ENCODE measurements at places on chromosomes 16 and 17. TPM values are rescaled to one million over a fixed set of nuclear protein-coding genes. Genes with fewer than 3 reads are reported as not detected.
A peak's percentile ranks its signal among the peaks of the same experiment; 100 is the strongest.

DNA sequence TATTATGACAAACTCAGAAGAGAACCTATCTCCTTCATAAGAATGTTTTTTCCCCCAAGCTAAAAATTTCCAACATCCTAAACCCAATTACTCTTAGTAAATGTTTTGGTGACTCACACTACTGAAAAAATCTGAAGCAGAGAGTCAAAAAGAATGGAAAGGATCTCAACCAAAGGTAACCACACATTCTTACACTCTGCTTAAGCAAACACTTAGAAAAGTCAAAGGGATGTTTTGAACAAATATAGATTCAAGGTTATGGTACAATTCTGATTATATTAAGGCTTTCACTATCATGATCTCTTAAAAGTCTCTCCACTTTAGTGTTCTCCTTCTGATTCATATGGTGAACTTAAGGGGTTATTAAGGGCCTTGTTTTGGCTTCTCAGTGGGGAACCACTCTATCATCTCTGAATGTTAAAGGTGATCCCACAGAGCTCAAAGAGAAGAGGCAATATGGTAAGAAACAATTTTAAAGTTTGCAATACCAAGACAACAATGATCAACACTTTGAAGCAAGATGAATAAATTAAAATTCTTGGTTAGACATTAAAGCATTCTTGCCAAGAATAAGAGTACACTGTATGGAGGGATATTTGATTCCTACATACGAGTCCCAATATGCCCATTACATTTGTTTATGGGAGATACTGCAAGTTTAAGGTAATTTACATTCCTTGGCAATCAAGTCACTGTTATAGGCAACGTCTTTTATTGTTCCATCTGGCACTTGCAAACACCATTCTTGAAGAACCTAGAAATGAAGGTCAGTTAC, 69.2 kb downstream of the CDC27 start:
- no peak for DNase-seq
- no peak overlapping the region for H3K4me3 ChIP-seq
- no peaks in the 10 kb centered on the region for H3K4me1 ChIP-seq
- H3K36me3 ChIP-seq = no peaks in the 10 kb centered on the region
- no peak overlapping the region for H3K27ac ChIP-seq

- H3K27ac ChIP-seq = no peak overlapping the region
- H3K4me3 ChIP-seq = no peak overlapping the region
- no peak for DNase-seq
- no peaks in the 10 kb centered on the region for H3K27me3 ChIP-seq
Measured at GRCh38 chr17:20189302-20189701, 180.1 kb downstream of the SPECC1 start.

DNA sequence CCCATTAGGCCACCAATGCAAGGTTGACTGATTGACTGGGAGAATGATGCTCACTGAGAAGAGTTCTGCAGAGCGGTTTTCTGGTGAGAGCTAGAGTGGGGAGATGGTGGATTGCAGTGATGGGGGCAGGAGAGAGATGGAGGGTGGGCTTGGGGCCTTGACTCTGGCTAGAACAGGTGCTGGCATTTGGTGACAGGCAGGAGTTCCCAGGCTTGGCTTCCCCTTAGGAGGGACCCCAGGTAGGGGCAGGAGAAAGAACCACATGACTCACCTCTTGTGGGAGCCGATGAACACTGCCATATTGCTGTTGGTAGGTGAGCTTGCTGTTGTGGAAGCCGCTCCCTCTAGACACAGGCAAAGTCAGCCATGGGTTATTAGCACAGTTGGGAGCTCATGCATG, 8.0 kb downstream of the CD300LB start:
- no peak for DNase-seq
- no peak overlapping the region for H3K27ac ChIP-seq
- H3K27me3 ChIP-seq = no peaks in the 10 kb centered on the region

Gene CENPT
- total RNA-seq = 28.1 TPM

GRCh38 chr17:72719578-72720493, 372.7 kb downstream of the SLC39A11 start:
- no peak overlapping the region for H3K27ac ChIP-seq
- H3K36me3 ChIP-seq = no peaks in the 10 kb centered on the region
- H3K4me3 ChIP-seq = no peak overlapping the region
- no peaks in the 10 kb centered on the region for H3K27me3 ChIP-seq

DNA sequence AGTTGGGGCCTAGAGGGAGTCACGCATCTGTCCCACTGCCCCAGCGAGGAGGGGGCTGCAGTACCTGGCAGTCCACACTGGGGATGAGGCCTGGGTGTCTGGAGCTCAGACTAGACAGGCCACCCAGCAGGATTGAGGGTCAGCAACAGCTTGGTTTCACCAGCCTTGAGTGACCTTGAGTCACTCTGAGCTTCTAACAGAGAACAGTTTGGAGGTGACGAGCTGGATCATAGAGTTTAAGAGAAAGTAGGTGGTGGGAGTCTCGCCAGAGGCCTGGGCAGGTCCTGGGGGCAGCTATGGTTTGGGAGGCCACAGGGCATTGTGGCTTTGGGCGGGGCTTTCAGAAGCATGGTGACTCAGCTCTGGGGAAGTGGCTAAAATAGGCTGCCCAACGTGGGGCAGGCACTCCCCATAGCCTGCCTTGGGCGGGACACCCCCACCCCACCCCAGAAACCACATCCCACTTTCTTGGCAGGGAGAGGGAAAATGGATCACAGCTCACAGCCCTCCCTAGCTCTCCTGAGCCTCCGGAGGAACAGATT, 20.5 kb downstream of the CDC42EP4 start:
- H3K36me3 ChIP-seq = no peaks in the 10 kb centered on the region
- H3K27ac ChIP-seq = peak overlapping the region; percentile 82
- H3K4me1 ChIP-seq = peaks cover 51% of the 10 kb centered on the region
- no peak for DNase-seq
- H3K4me3 ChIP-seq = no peak overlapping the region

Gene TBC1D3
- total RNA-seq = not detected

Data from prostate gland (tissue), 2 donors.